Stimulated activated naive B cell treated with anti-CD40 and anti-IgM and Interleukin-4, amounts not matched to agents 10 μg/mL and 1 μg/mL and 100 μg/mL, for 72 hours (primary cell): ENCODE measurements at places on chromosomes 12 and 14.

- H3K4me3 ChIP-seq: no peak overlapping the region
- no peaks in the 10 kb centered on the region for H3K36me3 ChIP-seq
- no peaks in the 10 kb centered on the region for H3K27me3 ChIP-seq
- no peak for DNase-seq
Measured at GRCh38 chr12:21879312-21879711, 61.9 kb downstream of the ABCC9 start.

- no peaks in the 10 kb centered on the region for H3K27me3 ChIP-seq
- no peaks in the 10 kb centered on the region for H3K36me3 ChIP-seq
- H3K4me3 ChIP-seq: no peak overlapping the region
Measured at GRCh38 chr12:18612971-18613370, 124.8 kb downstream of the PLCZ1 start.

GRCh38 chr12:23893611-23894010, 55.9 kb downstream of the SOX5 start:
- H3K4me3 ChIP-seq: no peak overlapping the region
- H3K4me1 ChIP-seq: no peaks in the 10 kb centered on the region
- H3K36me3 ChIP-seq: no peaks in the 10 kb centered on the region
- H3K27me3 ChIP-seq: no peaks in the 10 kb centered on the region

GRCh38 chr12:74871817-74872216, 334.2 kb downstream of the ATXN7L3B start:
- H3K36me3 ChIP-seq: no peaks in the 10 kb centered on the region
- no peaks in the 10 kb centered on the region for H3K27me3 ChIP-seq
- H3K4me1 ChIP-seq: no peaks in the 10 kb centered on the region
- no peak overlapping the region for H3K27ac ChIP-seq
- DNase-seq: no peak

GRCh38 chr12:9123781-9124382, 8.2 kb upstream of the A2M start:
- peaks cover 5% of the 10 kb centered on the region for H3K4me1 ChIP-seq
- DNase-seq: no peak
- no peaks in the 10 kb centered on the region for H3K27me3 ChIP-seq
- no peak overlapping the region for H3K4me3 ChIP-seq
- no peaks in the 10 kb centered on the region for H3K36me3 ChIP-seq

GRCh38 chr12:31868965-31869364, 90.2 kb upstream of the RESF1 start:
- H3K36me3 ChIP-seq: peaks cover 16% of the 10 kb centered on the region
- peaks cover 28% of the 10 kb centered on the region for H3K4me1 ChIP-seq
- H3K27me3 ChIP-seq: no peaks in the 10 kb centered on the region
- H3K4me3 ChIP-seq: no peak overlapping the region
- H3K27ac ChIP-seq: no peak overlapping the region
- no peak for DNase-seq

DNA sequence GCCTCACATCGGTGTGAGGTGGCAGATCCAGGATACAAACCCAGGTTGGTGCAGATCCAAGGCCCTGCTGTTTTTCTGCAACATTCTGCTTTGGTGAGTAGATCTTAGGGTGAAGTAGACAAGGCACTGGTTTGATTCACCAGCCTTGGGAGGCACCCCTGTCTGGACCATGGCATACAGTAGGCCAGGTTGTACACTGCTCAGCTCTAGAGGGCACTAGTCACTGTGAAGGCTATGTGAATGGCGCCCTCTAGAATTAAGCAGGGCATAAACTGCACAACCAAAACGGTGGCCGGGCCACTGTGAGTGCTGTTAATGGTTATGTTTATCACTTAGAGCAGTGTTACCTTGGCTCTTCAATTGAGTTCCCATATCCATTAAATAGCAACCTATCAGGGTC, 280.6 kb upstream of the PWP1 start:
- H3K36me3 ChIP-seq: no peaks in the 10 kb centered on the region
- no peak overlapping the region for H3K27ac ChIP-seq
- no peaks in the 10 kb centered on the region for H3K27me3 ChIP-seq
- DNase-seq: no peak
- H3K4me1 ChIP-seq: no peaks in the 10 kb centered on the region

DNA sequence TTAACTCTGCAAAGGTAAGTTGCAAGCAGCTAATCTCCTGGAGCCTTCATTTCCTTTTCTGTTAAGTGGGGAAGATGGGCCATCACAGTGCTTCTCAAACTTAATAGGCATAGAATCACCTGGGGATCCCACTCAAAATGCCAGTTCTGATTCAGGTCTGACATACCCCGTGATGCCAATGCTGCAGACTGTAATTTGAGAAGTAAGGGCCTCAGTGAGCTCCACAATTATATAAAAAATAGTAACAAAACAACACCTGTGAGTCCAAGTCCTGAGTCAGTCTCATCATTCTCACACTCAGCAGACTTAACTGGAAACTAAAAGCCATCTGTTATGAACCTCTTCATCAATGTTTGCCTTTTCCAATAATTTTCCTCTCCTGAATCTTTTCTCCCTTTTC, 10.8 kb upstream of the PSMA6 start:
- H3K36me3 ChIP-seq: peaks cover 18% of the 10 kb centered on the region
- DNase-seq: no peak
- H3K4me1 ChIP-seq: peaks cover 35% of the 10 kb centered on the region
- no peak overlapping the region for H3K4me3 ChIP-seq
- no peaks in the 10 kb centered on the region for H3K27me3 ChIP-seq

DNA sequence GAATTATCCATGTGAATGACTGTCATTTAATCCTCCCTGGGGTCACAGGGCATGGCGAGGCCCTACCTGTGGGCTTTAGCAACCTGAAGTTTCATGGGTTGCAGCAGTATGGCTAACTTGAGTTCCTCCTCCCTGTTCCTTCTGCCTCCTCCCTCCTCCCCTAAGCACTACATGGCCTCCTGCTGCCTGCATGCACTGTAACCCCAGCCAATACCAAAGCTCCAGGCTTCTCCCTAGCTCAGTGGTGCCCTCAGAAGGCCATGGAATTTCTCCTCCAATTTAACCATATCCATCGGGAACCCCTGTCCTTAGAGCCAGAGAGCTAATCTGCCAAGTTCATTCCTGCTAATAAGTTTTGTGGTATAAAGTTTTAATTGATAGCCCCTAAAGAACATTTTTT, 95.1 kb downstream of the NT5DC3 start:
- no peaks in the 10 kb centered on the region for H3K36me3 ChIP-seq
- H3K27ac ChIP-seq: no peak overlapping the region
- DNase-seq: no peak

- H3K36me3 ChIP-seq: peaks cover 35% of the 10 kb centered on the region
- DNase-seq: no peak
- H3K4me3 ChIP-seq: no peak within 1 kb of the TSS
- no peaks in the 10 kb centered on the region for H3K4me1 ChIP-seq
Measured at GRCh38 chr14:24262821-24263733, at the start of gene TGM1. TGM1 (minus strand) TSS chr14:24263177; CDS start chr14:24262352, 825 bp downstream.

DNA sequence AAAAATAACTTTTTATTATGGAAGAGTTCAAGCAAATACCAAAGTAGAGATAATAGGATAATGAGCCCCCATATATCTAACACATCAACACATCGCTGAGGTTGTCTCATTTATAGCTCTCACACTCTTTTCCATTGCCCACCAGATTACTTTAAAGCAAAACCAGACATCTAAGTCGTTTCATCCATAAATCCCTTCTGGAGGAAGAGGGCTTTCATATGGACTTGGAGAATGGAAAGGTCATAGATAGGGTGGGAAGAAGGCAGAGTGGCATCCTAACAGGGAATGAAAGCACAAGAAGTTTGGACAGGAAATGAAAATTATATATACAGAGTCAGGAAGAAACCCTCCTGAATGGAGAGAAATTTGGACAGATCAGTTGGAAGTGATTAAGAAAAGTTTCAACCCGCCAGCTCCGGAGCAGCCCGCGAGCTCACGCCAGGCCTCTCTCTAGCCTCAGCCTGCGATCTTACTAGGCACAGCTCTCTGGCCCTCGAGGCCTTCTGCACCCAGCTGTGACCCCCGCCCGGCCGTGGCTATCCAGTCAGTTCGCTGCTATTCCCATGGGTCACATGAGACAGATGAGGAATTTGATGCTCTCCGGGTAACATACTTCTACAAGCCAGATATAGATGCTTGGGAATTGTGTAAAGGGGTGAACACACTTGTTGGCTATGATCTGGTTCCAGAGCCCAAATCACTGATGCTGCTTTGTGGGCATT, 48.4 kb upstream of the NID2 start:
- H3K27me3 ChIP-seq: no peaks in the 10 kb centered on the region
- no peak for DNase-seq
- H3K27ac ChIP-seq: no peak overlapping the region
- H3K4me1 ChIP-seq: peaks cover 7% of the 10 kb centered on the region
- no peak overlapping the region for H3K4me3 ChIP-seq
- no peaks in the 10 kb centered on the region for H3K36me3 ChIP-seq
